ENCODE measurements at places on chromosomes 1 and 21. TPM values are rescaled to one million over a fixed set of nuclear protein-coding genes. Genes with fewer than 3 reads are reported as not detected.
A peak's percentile ranks its signal among the peaks of the same experiment; 100 is the strongest.

DNA sequence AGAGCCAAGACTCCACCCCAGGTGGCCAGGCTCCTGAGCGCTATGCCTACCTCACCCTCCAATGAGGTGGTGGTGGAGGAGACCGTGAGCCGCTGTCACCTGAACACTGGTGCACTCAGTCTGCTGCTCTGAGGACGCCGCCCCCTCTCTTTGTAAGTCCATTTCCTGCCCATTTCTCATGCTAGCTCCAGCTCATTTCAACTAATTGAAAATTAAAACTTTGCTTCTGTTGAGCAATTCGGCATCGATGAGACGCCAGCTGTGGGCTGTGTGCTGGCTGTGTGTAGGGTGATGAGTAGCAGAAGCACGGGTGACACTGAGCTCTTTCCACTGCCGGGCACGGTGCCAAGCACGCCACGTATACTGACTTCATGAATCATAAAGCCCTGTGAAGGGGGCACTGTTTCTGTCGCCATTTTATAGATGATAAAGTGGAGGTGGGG, 11.2 kb downstream of the TNFRSF1B start:
- H3K36me3 ChIP-seq: no peaks in the 10 kb centered on the region
- H3K4me1 ChIP-seq: peaks cover 51% of the 10 kb centered on the region
- no peak overlapping the region for H3K4me3 ChIP-seq
- DNase-seq: no peak
- peak overlapping the region; percentile 71 for H3K27ac ChIP-seq

GRCh38 chr1:2248127-2248826, 20.2 kb downstream of the SKI start:
- H3K27ac ChIP-seq: no peak overlapping the region
- H3K4me1 ChIP-seq: peaks cover 90% of the 10 kb centered on the region
- H3K36me3 ChIP-seq: no peaks in the 10 kb centered on the region
- no peaks in the 10 kb centered on the region for H3K27me3 ChIP-seq
- H3K4me3 ChIP-seq: no peak overlapping the region
- peak; percentile 11 for DNase-seq

DNA sequence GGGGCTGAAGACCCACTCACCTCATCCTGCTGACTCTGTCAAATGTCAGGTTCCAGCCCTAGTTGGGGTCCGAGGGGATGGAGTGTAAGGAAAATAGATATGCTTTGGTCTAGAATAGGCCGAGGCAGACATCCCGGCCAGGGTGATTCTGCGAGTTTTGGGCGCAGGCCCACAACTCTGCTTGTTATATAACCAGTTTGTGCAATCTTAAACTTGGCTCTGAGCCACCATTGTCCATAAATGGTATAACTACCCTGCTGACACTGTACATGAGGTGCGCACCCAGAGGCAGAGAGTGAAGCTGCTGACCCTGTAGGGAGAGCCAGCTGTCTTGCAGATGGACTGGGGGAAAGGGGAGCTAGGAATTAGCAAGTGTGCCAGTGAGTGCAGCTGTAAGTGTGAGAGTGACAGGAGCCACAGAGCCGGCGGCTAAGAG, 1388.8 kb downstream of the AMY1C start:
- H3K36me3 ChIP-seq: no peaks in the 10 kb centered on the region

GRCh38 chr1:227169343-227169742, 148.9 kb downstream of the CDC42BPA start:
- no peak overlapping the region for H3K27ac ChIP-seq
- DNase-seq: no peak
- H3K36me3 ChIP-seq: no peaks in the 10 kb centered on the region
- H3K4me3 ChIP-seq: no peak overlapping the region
- H3K4me1 ChIP-seq: peaks cover 5% of the 10 kb centered on the region

GRCh38 chr1:109677459-109677858, 9.6 kb downstream of the GSTM2 start:
- H3K27ac ChIP-seq: no peak overlapping the region
- no peak overlapping the region for H3K4me3 ChIP-seq

GRCh38 chr1:3677484-3677883, 25.2 kb downstream of the TP73 start:
- H3K27me3 ChIP-seq: no peaks in the 10 kb centered on the region
- DNase-seq: no peak
- H3K36me3 ChIP-seq: no peaks in the 10 kb centered on the region
- no peak overlapping the region for H3K4me3 ChIP-seq

GRCh38 chr1:200867018-200867811, 5.6 kb upstream of the GPR25 start:
- no peak overlapping the region for H3K27ac ChIP-seq
- peaks cover 3% of the 10 kb centered on the region for H3K27me3 ChIP-seq
- no peaks in the 10 kb centered on the region for H3K4me1 ChIP-seq

Gene APCS
- total RNA-seq: not detected

Gene KRTAP6-2
- not detected for total RNA-seq

Gene ABCA4
- total RNA-seq: 0.37 TPM
